Stimulated activated CD4-positive, alpha-beta T cell treated with anti-CD3 and anti-CD28 coated beads, TNF-alpha, amount 100 ng/mL, for 24 hours (primary cell): ENCODE measurements at places on chromosomes 12 and 14.
A peak's percentile ranks its signal among the peaks of the same experiment; 100 is the strongest.

GRCh38 chr12:55719371-55719770 is 822 bp upstream of the RDH5 start:
- no peak for DNase-seq

- DNase-seq: no peak
These were observed 9.8 kb downstream of the FAM222A start for GRCh38 chr12:109723311-109723881.

DNA sequence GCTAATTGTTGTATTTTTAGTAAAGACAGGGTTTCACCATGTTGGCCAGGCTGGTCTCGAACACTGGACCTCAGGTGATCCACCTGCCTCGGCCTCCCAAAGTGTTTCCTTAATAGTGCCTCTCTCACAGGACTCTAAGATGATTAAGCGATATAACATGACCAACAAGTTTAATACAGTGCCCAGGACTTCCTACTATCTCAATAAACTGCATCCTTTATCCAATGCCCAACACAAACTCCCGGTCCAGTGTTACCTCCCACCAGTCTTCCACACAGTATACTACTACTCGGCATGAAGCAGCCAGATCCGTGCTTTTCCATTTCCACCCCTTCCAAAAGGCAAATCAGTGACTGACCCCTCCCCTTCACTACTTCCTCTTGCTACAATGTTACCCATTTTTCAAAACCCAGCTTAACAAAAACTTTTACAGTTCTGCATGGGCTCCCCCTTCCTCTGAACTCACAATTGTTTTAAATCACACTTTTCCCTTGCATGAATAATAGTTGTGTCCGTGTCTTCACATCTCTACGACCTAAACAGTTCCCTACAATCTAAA is 900 bp downstream of the NOP2 start:
- DNase-seq: no peak

DNA sequence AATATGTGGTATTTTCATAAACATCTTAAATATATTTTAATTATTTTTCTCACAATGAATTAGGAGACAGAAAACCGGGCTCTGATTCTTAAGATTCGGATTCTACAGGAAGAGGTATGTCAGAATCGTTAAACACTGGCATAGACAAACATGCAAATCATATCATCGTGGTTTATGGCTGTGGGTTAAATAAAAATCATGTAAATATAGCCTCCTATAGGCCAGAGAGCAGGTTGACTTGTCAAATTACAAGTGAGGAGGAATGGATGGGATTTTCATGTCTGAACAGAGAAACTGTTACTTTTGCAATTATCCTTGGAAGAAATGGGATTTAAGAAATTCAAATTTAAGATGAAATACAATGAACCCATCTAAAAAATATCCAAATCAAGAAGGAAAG is 74.9 kb upstream of the BCAT1 start:
- DNase-seq: no peak

GRCh38 chr12:98580695-98581094 is 12.8 kb upstream of the SLC25A3 start:
- no peak for DNase-seq

- DNase-seq: no peak
These were observed 24.3 kb upstream of the PARP11 start for GRCh38 chr12:3897371-3897971.

GRCh38 chr14:31476131-31476866 is 11.5 kb downstream of the GPR33 start:
- DNase-seq: no peak

- DNase-seq: no peak
These were observed 121.8 kb downstream of the NRXN3 start for GRCh38 chr14:78292003-78292402.

- DNase-seq: peak; percentile 6
These were observed 153.2 kb upstream of the DDHD1 start for GRCh38 chr14:53306267-53306721.

GRCh38 chr12:98058838-98059237 is 456.6 kb upstream of the TMPO start:
- no peak for DNase-seq

DNA sequence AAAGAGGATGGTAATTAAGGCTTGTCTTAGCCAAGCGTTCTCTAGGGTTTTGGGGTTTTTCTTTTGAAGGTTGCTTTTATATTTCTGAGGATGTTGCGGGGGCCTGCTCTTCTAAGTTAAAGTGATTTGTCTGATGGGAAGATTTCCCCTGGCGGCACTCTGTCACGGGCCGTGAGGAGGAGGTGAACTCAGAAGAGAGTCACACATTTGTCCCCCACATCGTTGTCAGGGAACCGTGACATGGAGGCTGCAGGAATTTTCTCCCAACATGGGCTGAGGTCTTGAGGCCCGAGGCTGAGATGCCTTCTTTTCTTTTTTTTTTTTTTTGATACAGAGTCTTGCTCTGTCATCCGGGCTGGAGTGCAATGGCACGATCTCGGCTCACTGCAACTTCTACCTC is 71.5 kb downstream of the ADGRD1 start:
- DNase-seq: no peak

- no peak for DNase-seq
These were observed 80.5 kb upstream of the GARIN6 start for GRCh38 chr12:99567072-99567471.

- DNase-seq: no peak
These were observed 554.6 kb upstream of the FLRT2 start for GRCh38 chr14:84975241-84975902.

- DNase-seq: no peak
These were observed 45.8 kb upstream of the POC1B start for GRCh38 chr12:89571491-89572195.

- no peak for DNase-seq
These were observed 28.6 kb downstream of the BAZ2A start for GRCh38 chr12:56601503-56601902.

GRCh38 chr14:64763801-64764621 is 59.8 kb downstream of the PLEKHG3 start:
- no peak for DNase-seq

DNA sequence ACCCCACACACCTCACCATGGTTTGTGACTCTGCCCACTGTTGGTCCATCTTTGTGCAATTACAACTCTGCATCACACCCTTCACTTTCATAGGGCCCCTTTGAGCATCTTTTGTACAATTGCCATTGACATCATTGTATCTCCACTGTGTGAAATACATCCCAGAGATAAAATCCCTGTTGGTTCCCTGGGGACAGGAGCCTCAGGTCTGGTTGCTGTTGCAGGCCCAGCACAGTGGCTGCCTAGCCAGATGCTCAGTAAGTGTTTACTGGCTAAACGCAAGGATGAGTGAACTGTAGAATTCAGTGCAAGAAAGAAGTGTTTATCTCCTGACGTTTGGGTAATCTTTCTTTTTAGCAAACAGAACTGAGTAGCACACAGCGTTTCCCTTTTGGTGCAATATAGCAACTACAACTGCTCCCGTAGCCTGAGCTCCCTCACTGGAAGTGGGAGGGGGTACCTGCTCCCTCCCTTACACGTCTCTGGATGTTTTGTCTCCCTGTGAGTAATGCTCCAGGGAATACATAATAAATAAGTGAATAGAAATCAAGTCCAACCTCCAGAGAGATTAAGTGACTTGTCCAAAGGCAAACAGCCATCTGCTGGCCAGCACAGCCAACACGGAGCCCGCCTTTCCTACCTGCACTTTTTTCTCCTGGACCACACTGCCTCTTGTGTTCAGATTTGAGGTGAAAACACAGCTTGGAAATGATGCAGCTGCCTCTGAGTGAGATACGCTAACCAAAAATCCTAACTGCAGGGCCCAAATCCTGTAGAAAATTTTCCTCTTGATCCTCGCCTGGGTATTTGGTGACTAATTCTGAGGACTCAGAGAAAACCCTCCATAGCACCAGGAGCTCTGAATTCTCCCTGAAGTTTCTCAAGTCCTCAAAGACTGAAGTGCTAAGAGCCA is 27.4 kb downstream of the GALNT16 start:
- DNase-seq: no peak
